Esophagus squamous epithelium (tissue), 5 donors: ENCODE measurements at places on chromosomes 11 and 22.

DNA sequence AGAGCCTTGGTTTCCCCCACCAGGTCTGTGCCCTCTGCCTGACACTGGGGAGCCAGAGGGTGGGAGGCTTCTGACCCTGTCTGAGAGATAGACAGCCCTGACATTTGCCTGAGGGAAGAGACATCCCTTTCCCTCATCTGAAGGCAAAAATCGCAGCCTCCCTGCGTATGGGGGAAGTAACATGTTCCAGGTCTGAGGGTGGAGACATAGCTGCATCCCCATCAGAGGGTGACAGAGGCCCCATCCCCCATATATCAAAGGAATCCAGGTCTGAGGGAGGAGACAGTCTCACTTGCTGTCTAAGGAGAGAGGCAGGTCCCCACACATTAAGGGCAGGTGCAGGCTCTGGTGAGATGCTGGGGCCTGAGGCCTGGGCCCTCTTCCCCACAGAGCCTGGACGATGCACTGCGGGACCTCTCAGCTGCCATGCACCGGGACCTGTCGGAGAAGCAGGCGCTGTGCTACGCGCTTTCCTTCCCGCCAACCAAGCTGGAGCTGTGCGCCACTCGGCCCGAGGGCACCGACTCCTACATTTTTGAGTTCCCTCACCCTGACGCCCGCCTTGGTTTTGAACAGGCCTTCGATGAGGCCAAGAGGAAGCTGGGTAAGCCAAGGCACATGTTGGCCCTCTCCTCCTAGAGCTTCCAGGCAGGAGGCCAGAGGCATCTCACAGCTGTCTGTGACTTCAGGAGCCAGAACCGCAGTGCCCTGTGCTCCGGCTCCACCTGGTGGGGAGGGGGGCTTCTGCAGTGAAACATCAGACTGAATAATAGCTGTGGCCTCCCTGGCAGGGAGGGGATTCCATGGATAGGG, 16.1 kb upstream of the RELT start:
- no peak for DNase-seq

GRCh38 chr11:24709928-24710565, 213.2 kb downstream of the LUZP2 start:
- DNase-seq: no peak

DNA sequence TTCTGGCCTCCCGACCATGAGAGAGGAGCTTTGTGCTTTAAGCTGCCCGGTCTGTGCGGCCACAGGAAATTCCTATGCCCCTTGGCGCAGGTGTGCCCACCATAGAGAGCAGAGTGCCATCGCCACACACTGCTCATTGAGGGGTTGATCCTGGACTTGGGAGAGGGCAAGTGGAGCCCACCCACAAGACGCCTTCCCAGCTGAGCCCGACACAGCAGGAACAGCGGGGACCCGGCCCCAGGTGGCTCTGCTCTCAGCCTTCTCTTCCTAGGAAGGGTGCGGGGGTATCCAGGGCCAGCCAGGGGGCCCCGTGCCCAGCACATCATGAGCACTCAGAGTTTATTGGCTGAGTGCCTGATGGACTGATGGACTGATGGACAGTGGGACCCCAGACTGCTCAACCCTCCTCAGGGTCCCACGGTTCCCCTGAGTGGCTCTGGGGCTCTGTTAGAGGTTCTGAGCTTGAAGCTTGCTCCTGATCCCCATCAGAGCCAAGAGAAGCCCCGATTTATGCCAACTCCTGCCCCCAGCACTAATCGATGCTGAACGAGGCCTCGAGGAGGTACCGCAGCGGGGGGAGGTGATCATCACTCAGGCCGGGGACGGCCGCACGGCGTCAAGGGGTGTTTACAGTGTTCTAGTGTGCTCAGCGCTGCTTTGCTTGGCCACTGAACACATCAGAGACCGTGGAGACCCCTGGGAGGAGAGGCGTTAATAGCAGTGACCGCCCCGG, 13.5 kb upstream of the MRGPRD start:
- no peak for DNase-seq

GRCh38 chr11:1876361-1877063, 15.2 kb downstream of the PRR33 start:
- no peak for DNase-seq

DNA sequence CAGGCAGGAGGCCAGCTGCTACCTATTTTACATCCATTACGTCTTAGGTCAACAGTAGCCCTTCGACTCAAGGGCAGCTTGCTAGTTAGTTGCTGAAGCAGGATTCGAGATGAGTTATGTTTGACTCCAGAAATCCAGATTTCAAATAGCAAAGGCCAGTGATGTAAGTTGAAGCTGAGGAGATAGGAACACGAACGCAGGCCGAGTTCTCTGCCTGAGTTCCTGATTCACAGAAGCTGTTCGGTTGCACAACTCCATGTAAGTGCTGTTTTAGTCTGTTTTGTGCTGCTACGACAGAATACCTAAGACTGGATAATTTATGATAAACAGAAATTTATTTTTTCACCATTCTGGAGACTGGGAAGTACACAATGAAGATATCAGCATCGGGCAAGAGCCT, 111.2 kb downstream of the SLC1A2 start:
- DNase-seq: no peak

- DNase-seq: no peak
Measured at GRCh38 chr11:105693075-105693759, 83.3 kb downstream of the GRIA4 start.

DNA sequence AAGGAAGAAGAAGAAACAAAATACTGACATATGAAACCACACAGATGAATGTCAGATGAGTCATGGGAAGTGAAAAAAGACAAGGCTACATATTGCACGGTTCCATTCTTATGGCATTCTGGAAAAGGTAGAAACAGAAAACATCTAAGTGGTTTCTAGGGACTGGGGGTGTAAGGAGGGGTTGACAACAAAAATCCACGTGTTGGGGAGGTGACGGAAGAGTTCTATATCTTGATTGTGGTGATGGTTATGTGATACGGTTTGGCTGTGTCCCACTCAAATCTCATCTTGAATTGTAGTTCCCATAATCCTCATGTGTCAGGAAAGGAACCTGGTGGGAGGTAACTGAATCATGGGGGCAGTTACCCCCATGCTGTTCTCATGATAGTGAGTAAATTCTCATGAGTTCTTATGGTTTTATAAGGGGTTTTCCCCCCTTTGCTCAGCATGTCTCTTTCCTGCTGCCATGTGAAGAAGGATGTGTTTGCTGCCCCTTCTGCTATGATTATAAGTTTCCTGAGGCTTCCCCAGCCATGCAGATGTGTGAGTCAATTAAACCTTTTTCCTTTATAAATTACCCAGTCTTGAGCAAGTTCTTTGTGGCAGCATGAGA, 6.4 kb upstream of the ARFGAP3 start:
- no peak for DNase-seq

GRCh38 chr11:101584129-101584515, 315 bp upstream of the TRPC6 start:
- no peak for DNase-seq

GRCh38 chr11:130068986-130069658, 572 bp upstream of the APLP2 start:
- no peak for DNase-seq

GRCh38 chr22:24175160-24175808, 6.0 kb upstream of the SUSD2 start:
- no peak for DNase-seq

GRCh38 chr11:87173185-87174039, 135.7 kb downstream of the TMEM135 start:
- no peak for DNase-seq

DNA sequence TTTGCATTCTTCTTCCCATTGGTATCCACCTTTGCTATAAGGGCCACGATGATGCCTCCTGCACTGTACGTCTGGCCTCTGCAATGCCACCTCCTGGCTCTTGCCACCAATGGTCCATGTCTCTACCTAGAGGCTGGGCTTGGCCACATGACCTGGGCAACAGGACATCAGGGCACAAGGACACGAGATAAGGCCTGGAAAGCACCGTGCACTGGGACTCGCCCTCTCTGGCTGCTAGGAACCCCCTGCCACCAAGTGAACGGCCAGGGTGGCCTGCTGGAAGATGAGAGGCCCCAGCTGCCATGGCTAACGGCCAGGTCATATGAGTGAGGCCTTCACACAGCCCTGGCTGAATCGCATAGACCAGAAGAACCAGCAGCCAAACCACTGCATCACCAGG, 87.4 kb downstream of the TRMU start:
- DNase-seq: no peak

- DNase-seq: no peak
Measured at GRCh38 chr11:69189059-69189458, 33.3 kb downstream of the SMIM38 start.

- DNase-seq: no peak
Measured at GRCh38 chr11:36131721-36132397, 157.4 kb downstream of the COMMD9 start.

DNA sequence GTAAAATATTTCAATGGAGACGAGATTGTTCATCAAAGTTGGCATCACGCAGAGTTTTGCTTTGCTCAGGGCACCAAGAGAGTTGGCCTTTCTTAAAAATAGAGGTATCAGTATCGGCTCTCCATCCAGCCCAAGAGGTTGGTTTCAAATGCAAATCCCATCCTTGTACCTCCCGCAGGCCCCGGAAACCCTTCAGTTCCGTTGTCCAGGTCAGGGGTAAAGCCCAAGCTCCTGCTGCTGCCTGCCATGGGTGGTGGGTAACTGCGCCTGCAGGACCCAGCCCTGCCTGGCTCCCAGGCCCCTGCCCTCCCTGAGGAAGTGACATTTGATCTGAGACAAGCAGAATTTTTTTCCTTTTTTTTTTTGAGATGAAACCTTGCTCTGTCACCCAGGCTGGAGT, 49.3 kb upstream of the RTL6 start:
- no peak for DNase-seq

DNA sequence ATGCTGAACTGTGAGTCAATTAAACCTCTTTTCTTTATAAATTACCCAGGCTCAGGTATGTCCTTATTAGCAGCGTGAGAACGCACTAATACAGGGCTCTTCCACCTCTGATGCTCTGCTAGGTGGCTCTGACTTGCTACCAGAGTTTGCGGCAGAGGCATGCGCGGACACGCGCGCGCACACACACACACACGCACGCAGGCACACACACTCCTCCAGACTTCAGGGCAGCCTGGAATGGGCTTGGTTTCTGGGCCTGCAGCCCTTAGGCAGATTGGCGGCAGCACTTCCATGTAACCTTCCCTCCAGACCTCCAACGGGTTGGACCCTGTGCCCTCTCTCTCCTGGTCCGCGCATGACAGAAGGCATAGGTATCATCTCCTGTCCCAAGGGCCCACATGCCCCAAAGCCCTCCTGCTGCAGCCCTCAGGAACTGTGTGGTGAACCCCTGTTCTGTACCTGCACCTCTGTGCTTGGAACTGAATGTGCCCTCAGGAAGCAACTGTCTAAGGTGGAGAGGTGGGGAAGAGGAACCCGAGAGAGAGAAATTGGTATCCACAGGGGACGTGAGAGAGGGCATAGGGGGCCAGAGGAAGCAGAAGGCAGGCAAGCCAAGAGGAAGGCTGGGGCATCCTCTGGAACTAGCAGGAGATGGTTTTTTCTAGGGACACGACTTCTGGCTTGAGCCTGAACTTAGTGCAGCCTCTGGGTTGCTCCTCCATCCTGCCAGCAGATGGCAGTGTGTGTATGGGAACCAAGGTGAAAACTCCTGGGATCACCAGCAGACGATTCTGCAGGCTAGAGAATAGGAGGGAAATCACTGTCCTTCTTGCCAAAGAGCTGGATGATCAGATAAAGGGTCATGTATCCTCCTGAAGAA, 23.4 kb upstream of the RIC3 start:
- no peak for DNase-seq

GRCh38 chr11:8775734-8776133, 93.1 kb downstream of the RPL27A start:
- no peak for DNase-seq

- no peak for DNase-seq
Measured at GRCh38 chr11:126482586-126483108, 127.2 kb downstream of the ST3GAL4 start.

- DNase-seq: no peak
Measured at GRCh38 chr11:64677441-64678023, 45.5 kb downstream of the NRXN2 start.

DNA sequence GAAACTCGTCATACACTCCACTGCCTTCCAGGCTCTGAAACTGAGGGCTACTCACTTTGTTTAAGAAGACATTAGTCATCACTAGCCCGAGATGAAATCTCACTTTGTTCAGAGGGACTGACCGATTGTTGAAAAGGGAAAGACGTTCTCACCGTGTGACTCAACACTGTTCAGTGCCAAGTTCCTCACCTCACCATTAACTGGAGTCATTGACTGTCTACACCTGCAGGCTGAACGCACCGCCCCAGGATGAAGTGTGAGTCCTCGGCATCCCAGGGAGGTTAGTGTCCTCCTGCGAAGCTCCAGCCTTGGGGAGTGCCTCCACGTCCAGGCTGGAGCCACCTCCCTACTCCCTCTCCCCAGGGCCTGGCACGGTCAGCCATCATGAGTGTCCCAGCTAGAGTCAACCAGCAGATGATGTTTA, 30.4 kb downstream of the FADD start:
- DNase-seq: no peak

DNA sequence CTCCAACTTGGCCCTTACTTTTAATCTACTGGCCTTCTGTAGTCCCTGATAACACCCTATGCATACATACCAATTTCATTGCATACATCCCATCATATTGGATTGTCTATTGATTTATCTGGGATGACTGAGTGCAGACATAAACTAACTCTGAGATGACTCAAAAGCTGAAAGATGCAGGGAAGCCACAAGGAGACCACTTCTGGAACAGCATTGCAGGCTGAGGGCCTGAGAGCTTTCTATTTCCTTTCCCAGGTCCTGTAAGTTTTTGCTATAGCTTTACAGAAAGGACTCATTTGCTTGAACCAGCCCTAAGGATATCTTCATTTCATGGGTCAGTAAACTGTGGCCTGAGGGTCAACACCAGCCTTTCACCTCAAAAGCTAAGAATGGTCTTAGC, 15.1 kb upstream of the SPON1 start:
- DNase-seq: no peak

DNA sequence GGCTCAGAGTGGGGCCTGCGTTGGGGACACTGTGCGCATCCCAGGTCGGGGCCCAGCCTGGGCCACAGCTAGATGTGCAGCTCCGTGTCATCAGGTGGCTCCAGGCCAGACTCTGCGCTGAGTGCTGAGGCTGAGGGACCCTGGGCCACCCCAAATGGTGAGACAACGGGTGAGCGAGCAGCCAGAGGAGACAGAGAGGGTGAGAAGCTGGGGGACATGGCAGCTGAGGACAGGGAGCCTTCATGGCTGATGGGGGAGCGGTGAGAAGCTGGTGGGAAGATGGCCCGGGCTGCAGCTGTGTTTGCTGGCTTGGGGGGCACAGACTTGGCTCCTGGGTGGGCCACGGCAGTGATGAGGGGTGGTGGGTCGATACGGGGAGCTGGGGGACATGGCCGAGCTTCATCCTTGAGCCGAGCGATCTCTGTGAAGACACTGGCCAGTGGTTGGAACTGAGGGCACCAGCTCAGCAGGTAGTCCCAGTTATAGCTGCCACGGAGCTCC, 2.5 kb upstream of the TPP1 start:
- no peak for DNase-seq

GRCh38 chr22:38180841-38181452, 683 bp downstream of the PLA2G6 start:
- no peak for DNase-seq

- no peak for DNase-seq
Measured at GRCh38 chr22:23772649-23773473, at the start of gene MMP11. Gene MMP11, plus strand, starts transcription at chr22:23772849. Its CDS starts 22 bp downstream, at chr22:23772871.
